ENCODE measurements at places on chromosomes 2 and 18.
A peak's percentile ranks its signal among the peaks of the same experiment; 100 is the strongest.

DNA sequence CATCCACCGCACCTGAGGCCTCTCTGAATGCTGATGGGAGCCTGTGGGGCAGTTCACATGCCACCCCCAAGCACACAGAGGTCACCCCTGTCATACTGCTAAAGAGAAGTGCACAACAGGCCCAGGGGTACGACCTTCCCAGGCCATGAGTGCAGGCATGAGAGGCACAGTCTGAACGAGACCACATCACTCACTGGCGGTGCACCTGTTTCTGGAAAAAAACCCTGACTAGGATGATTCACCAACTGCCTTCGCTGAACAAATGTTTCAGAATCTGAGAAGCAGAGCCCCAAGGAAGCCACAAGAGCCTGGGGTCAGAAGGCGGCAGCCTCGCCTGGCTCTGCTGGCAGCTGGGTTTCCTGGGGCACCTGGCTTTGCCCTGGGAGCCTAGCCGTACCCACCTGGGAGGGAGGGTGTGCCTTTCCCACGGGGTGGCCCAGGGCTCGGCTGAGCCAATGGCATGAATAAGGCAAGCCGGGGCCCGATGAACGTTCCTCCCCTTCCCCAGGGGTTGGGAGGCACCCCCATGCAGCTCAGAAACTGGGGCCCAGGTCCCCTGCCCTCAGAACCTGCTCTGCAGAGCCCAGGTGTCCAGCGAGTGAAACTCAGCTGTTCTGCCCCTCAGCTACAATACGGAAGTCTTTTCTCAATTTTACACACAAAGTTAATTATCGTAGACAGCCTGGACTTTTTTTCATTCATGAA lies 73.8 kb downstream of the HDAC4 start:
- peak; percentile 65 for DNase-seq

GRCh38 chr18:23108496-23108895 lies 26.8 kb upstream of the CABLES1 start:
- DNase-seq, result no peak

DNA sequence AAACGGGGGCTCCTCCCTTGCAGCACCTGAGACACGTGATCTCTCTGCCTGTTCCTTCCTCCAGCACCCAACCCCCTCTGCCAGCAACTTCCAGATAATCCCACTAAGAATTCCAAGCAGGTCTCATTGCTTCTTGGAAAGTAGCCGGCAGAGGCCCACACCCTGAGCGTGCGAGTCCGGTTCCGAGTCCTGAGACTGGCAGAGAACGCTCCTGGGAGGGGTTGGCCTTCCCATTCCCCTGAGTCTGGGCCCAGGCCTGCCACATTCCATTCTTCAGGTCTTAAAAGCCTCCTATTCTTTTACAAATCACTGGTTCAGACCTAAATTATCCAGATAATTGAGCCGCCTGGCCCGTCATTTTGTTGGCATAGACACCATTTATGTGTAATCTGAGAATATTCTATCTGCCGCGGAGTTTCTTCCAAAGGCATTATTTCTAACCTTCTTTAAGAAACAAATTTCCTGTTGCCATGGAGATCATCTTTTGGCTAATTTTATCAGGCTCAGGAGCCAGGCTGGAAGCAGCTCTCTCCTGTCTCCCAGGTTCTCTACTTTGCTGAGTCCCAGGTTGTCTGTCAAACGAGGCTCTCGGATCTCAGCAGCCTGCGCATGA lies 165.4 kb downstream of the MYCN start:
- DNase-seq, result no peak

DNA sequence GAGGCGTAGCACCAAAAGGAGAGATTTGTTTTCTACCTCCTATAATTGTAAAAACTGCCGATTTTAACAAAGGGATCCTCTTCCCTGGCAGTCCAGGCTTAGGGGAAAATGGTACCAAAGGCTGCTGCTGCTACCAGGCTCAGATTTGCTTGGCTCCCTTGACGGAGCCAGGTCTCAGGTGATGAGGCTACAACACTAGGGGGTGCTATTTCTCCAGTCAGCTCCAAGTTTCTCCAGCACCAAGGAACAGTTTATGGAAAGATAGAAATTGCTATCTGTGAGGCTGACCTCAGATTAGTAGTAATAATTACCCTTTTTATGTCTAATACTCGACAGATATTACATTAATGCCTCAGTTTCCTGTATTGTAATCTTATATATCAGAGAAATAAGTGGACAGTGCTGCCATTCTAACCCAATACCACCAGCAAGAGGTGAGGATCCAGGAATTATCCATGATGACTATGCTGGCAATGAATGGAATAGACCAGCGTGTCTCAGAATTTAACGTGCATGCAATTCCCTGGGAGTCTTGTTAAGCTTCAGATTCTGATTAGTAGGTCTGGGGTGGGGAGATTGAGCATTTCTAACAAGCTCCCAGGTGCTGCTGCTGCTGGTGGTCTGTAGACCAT lies 111.3 kb downstream of the ESCO1 start:
- no peak for DNase-seq

DNA sequence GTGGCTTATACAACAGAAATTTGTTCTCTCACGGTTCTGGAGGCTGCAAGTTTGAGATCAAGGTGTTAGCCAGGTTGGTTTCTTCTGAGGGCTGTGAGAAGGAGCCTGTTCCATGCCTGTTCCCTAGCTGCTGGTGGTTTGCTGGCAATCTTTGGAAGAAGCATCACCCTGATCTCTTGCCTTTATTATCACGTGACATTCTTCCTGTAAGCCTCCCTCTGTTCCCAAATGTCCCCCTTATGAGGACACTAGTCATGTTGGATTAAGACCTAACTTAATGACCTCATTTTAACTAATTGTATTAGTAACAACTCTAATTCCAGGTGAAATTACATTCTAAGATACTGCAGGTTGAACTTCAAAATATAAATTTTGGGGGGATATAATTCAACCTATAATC lies 135.2 kb downstream of the DPP10 start:
- no peak for DNase-seq

DNA sequence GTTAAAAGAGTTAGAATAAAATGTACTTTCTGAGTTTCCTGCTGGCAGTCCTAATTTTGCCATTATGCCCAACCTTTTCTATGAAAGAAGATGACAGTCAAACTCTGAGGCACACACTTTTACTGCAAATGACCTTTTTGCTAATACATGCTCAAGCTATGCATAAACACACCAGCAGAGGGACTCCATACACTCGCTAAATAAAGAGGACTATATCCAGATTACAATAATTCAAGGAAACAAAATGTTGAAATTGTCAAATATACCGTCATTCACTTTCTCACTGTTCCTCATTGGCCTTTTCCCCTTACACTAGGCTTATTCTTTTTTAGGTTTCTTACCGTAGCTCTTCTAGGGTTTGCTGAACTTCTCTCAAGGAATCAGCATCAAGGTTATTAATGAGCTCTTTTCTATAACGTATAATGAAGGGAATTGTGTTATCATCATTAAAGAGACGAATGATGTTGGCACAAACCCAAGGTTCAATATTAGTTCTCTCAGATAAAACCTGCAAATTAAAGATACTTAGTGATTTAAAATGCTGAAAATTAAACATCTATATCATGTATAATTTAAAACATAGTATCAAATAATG lies 25.7 kb downstream of the SRBD1 start:
- no peak for DNase-seq

DNA sequence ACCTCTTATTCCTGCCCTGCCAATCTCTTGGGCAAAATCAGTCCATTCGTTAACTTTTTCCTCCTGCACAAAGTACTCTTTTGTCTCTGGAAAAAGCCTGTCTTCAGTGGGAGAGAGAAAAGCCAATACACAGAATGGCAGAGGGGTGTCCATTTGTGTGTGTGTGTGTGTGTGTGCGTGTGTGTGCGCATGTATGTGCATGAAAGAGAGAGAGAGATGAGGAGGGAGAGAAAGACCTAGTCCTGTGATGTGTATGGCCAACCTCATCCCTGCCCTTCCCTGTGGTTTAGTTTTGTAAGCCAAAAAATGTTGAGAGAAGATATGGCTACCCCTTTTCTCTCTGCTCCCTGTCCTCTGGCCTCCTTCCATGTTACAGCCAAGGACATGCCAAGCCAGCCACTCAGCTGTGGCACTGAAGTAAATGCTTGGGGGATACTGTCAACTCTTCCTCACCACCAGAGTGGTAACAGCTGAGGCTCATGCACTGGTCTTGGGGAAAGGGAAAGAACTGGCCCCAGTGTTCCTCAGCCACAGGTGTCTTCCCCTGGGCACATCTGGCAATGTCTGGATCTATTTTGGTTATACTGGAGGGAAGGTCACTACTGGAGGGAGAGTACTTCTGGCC lies 10.6 kb downstream of the SLC4A5 start:
- DNase-seq, result no peak

DNA sequence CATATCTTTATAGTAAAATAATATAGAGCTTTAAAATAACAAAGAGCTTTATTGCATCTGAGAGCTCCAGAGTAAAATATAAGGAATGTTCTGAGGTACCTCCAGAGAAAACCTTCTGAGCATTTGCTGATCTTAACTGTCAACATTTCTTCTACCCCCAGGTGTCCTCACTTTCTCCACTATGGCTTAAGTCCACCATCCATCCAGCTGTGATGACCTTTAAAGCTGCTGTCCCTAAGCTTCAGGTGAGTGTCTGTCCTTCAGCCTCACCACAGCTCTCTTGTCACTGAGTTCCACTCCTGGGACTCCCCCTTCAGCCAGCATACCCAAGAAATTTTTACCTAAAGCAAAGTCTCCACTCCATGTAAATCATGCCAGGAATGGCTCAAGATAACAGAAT lies 137.9 kb downstream of the MYO5B start:
- no peak for DNase-seq

DNA sequence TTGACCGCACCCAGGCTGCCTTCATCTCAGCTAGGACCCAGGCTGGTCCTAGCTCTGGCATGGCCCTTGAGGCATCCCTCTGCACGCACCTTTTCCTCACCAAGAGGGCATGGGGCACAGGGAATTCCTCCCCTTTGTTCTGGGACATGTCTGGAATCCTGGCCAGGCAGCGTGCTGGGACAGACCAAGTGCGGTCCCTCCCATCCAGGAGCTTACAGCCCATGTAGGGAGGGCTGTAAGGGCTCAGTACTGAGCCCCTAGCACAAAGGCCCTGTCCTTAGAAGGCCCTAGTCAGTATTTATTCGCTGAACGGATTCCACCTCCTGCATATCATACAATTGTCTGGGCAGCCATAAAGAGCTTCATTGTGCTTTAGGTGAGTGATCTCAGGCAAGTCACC lies 3.0 kb downstream of the TMEM37 start:
- no peak for DNase-seq

- no peak for DNase-seq
Measured at GRCh38 chr2:234476766-234477165, 20.1 kb downstream of the ARL4C start.

GRCh38 chr18:10412933-10413332 lies 41.5 kb upstream of the APCDD1 start:
- DNase-seq, result no peak

- DNase-seq, result no peak
Measured at GRCh38 chr18:26014462-26014861, 76.0 kb downstream of the SS18 start.

DNA sequence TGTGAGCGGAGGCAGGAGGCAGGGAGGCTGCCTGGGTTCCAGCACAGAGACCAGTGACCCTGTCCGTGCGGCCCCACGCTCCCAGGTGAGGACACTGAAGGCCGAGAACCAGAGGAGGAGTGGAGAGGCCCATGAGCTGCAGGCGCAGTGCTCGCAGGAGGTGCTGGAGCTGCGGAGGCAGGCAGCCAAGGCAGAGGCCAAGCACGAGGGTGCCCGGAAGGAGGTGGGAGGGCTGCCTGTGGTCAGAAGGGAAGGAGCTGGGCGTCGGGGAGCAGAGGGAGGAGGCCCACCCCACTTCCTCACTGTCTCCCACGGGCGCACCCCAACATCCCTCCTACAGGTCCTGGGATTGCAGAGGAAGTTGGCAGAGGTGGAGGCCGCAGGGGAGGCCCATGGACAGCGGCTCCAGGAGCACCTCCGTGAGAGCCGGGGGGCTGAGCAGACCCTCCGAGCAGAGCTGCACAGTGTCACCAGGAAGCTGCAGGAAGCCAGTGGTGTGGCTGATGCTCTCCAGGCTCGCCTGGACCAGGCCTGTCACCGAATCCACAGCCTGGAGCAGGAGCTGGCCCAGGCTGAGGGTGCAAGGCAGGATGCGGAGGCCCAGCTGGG lies 33.0 kb upstream of the SNED1 start:
- no peak for DNase-seq

- DNase-seq, result no peak
Measured at GRCh38 chr2:31347319-31347718, 67.2 kb downstream of the XDH start.

GRCh38 chr2:156098506-156098905 lies 234.0 kb downstream of the NR4A2 start:
- no peak for DNase-seq

GRCh38 chr2:241125626-241126025 lies 23.5 kb upstream of the MTERF4 start:
- no peak for DNase-seq

DNA sequence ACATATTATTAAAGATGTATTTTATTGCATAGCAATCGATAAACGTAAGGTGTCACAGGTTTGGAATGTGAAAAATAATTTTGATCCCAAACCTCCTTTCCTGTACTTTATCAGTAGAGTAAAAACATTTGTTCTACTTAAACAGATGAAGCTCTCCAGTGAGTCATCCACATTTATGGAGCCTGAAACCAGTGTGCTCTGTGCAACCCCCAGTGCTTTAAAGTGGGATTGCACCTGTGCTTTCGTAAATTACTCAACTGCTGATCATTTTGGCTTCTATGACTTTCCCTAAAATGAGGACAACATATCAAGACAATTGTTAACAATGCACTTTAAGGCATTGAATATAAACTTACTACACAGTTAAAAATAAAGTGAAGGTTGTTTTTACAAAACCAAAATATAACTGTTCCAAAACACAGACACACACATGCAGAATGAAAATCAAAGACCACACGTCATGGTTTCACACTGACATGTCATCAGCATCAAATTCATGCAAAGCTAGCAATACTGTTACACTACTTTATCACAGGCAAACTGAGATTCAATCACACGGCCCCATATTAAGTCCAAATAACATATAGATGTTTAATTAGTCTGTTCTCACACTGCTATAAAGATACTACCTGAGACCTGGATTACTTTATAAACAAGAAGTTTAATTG lies 9.7 kb downstream of the TMEM18 start:
- DNase-seq, result no peak

DNA sequence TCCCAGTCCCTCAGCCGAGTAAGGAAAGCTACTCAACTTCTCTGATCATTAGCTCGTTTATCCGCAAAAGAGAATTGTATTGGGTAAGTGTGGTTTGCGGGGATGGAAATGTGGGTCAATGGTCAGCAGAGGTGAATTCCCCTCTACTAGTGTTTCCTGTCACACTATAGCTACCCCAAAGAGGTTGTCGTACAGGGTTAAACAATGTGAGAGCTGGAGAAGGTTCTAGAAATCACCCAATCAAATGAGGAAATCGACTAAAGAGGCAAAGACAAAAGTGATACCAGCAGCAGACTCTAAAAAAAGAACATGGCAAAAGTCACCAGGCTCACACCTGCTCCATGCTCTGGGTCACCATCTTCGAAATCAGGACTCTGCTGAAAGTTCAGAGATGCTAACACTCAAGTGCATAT lies 144.7 kb upstream of the ITGA4 start:
- no peak for DNase-seq

GRCh38 chr2:46570396-46570795 lies 91.0 kb downstream of the TMEM247 start:
- no peak for DNase-seq

Data from stimulated activated CD4-positive, alpha-beta T cell treated with anti-CD3 and anti-CD28 coated beads, TNF-alpha, amount 100 ng/mL, for 4 hours (primary cell).